ENCODE measurements at places on chromosomes 11 and 22.
A peak's percentile ranks its signal among the peaks of the same experiment; 100 is the strongest.

DNA sequence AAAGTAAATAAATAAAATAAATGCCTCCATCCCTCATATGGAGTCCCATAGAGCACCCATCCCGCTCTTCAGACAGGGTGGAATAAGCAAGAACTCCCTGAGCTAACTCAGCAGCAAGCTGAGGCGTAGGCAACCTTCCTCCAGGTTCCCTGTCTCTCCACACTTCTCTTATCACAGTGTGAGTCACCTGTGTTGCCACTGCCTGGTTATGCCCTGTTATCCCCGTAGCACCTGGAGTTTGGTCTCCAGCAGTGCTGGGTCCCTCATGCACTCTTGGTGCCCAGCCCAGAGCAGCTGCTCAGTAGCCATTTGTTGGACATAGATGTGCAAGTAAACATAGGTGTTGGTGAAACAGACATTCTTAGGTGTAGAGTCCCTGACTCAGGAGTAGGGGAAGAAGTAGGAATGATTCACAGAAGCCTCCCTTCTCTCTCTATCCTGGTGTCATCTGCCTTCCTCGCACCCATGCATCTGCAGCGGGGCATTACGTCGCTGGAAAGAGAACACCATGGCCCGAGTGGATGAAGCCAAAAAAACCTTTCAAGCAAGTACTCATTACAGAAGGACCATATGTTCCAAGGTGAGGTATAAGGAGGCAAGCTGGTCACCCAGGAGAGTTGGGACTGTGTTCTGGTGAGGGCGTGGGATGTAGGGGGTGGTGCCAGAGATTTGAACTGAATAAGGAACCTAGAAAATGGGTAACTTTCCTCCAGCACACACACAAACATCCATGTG lies 56.0 kb downstream of the PISD start:
- DNase-seq = no peak

DNA sequence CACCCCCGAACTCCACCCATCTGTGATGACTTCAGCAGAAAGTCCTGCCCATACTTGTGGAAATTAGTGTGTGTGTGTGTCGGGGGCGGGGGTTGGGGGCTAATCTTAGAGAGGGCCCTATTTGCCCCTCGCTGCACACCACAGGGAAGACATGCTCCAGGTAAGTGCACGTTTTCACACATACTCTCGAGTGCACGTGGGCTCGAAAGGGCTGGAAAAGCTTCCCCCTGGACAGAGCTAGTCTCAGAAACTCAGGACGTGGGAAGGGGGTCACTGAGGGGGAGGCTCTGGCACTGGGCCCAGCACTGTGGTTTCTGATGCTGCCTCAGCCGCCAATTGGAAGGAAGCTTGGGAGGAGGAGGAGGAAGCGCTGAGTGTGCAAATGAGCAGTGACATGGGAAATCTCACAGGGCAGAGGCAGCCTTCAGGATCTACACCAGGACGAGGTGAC lies 40.7 kb upstream of the CD82 start:
- no peak for DNase-seq

- DNase-seq = no peak
These were observed 4.3 kb downstream of the KIRREL3 start for GRCh38 chr11:126996036-126996804.

GRCh38 chr11:84414920-84415319 lies 1128.8 kb upstream of the CCDC90B start:
- DNase-seq = no peak

- DNase-seq = no peak
These were observed 26.6 kb upstream of the MYRF start for GRCh38 chr11:61725781-61726231.

GRCh38 chr11:65110354-65110861 lies 1.3 kb upstream of the TM7SF2 start:
- peak; percentile 81 for DNase-seq

GRCh38 chr11:103832762-103833161 lies 203.7 kb upstream of the DDI1 start:
- DNase-seq = no peak

GRCh38 chr11:26820739-26821138 lies 98.9 kb upstream of the SLC5A12 start:
- no peak for DNase-seq

GRCh38 chr11:2140411-2141400 lies 1.5 kb upstream of the IGF2 start:
- DNase-seq = peak; percentile 55

DNA sequence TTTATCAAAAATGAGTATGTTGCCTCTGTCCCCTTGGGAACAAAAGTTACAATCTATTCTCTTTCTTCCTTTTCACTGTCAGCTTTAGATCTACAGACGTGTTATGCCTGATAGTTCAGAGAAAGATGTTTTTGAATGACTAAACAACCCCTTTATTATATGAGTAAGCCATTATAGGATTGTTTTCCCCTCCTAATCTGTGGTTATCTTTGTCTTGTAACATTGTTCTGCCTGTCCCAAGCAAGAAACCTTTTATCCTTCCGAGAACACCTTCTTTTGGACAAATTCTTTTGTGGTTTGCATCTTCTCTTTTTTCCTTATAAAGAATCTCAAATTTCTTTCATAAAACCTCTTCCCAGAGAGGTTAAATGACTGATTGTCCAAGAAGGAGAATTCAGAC lies 208.4 kb downstream of the DDX10 start:
- no peak for DNase-seq

DNA sequence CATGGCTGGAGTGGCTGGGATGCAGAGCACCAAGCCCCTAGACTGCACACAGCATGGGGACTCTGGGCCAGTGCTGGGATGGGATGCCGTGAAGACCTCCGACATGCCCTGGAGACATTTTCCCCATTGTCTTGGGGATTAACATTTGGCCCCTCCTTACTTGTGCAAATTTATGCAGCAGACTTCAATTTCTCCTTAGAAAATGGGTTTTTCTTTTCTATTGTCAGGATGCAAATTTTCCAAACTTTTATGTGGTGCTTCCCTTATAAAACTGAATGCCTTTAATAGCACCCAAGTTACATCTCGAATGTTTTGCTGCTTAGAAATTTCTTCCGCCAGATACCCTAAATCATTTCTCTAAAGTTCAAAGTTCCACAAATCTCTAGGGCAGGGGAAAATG lies 29.2 kb downstream of the RSF1 start:
- DNase-seq = no peak

DNA sequence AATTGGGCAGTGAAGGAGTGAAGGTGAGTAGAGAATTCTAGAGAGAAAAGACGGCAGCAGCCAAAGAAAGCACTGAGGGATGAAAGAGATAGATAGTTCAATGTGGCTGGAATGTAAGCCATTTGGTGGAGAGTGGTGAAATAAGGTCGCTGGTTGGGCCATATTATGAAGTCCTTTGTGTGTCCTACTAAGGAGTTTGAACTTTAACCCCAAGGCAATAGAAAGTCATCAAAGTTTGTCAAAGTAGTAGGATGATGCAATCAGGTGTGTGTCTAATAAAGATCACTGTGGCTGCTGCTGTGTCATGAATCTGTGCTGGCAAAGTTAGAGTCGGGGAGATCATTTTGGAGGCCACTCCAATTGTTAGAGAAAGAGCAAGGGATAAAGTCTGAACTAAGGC lies 18.7 kb downstream of the RNF121 start:
- no peak for DNase-seq

DNA sequence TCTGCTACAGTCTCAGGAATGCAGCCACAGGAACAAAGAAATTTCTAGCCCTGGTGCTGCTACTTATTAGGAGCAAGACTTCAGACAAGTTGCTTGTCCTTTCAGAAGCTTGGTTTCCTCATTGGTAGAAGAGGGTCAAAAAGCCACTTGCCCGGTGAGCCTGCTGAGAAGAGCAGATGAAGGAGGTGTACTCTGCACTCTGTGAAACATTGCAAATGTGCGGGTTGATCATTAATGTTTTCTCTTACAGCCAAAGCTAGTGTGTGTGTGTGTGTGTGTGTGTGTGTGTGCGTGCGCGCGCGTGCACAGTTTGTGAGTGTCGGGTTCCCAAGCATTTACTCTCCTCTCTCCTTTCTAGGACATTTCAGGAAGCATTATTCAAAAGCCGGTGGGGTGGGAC lies 86.3 kb upstream of the NNMT start:
- no peak for DNase-seq

GRCh38 chr22:39466228-39467006 lies 9.6 kb downstream of the MGAT3 start:
- DNase-seq = no peak

DNA sequence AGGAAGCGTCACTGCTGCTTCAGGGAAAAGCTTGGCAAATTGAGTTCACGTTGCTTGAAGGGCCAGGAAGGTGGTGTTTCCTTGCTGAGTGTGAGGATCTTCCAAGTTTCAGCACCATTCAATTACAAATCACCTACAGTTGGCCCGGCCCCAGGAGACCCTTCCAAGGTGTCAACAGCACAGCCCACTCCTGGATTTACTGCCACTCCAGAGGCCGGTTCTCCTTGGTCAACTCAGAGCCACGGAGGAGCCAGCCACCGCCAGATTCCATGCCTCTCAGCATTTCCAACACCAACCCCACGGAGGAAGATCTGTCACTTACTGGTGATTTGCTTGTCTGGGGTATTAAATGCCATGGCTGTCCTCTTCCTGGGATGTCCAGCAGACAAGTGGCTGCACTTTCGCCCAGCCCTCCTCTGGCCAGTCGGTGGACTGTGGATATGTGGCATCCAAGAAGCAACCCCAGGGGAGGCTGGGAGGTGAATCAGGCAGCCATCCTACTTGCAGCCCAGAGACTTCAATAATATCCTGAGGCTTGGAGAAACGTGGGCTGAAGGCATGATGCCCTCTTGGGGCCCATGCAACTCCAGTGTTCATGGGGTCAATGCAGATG lies 74.1 kb upstream of the SHANK2 start:
- DNase-seq = no peak

- DNase-seq = no peak
These were observed 47.6 kb upstream of the NAV2 start for GRCh38 chr11:19664886-19665548.

DNA sequence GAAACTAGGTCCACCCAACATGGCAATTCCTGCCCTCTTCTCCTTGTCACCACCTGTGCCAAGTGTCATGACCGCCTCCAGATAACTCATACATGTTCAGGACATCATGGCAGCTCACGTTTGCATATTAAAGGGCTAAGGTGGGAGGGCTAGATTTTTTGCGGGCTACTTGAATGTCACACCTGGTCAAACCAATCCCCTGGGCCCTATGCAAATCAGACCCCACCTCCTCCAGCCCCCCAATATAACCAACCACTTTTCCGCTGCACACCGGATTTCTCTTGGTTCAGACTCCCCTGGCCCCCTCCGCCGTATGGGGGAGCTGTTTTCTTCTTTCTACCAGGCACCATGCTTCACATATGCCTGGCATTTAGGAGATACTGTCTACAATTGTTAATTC lies 12.6 kb downstream of the UPB1 start:
- no peak for DNase-seq

DNA sequence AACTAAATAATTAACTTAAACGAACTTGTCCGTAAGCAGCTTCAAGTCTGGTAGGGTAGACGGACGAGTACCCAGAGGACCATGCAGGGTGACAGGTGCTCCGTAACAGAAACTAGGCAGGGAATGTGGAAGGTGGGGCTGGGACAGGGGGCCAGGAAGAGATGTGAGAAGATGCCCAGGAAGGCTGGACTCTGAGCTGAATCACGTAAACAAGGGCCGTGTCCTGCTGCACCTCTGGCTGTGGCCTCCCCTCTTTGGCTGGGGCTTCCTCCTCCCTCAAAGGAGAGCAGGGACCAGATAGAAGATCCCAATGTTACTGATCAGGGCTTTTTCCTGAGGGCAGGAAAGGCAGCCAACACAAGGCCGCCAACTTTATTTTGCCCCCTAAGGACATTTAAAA lies 47.9 kb downstream of the PACSIN2 start:
- no peak for DNase-seq

DNA sequence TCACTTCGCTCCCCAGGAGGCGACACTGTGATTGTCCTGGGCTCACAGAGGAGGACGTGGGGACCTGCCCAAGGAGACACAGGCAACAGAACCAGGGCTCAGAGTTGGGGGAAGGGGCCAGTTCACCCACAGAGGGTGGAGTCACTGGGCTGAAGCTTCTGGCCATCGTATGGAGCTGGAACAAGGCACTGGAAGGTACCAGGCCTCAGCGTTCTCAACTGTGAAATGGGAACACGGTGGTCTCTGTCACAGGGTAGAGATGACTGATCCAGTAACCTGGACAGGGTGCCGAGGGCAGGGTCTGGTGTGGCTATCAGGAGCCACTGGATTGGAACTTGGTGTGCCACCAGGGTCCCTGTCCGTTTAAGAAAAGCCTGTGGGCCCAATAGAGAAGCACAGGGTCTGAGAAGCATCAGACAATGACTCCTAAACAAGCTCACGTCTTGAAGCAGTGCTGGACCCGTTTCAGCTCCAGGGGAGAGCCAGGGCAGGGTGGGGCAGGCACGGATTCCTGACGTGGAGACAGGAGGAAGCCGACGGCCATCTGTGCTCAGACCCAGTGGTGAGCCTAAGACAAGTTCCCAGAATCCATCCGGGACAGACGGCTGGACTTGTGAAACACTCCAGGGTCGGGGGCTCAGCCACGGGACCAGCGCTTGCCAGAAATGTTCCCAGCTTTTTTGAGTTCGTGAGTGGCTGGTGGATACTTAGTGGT lies 25.0 kb upstream of the KCNQ1OT1 start:
- DNase-seq = no peak

DNA sequence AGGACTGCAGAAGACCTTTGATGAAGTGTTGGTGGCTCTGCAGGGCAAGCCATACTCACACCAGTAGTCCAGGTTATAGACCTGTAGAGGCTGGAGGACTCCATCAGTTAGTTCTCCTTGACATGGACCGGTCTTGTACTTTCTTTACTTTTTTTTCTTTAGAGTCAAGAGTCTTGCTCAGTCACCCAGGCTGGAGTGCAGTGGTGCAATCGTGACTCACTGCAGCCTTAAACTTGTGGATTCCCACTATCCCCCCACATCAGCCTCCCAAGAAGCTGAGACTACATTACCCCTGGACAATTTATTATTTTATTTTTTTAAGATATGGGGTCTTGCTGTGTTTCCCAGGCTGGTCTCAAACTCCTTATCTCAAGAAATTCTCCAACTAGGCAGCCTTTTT lies 49.6 kb upstream of the E2F8 start:
- no peak for DNase-seq

GRCh38 chr22:19429950-19430889 lies 1.3 kb downstream of the HIRA start:
- peak; percentile 53 for DNase-seq

- peak; percentile 47 for DNase-seq
These were observed 718 bp downstream of the FADS2 start for GRCh38 chr11:61828629-61829407.

GRCh38 chr22:41140365-41140957 lies 48.1 kb downstream of the EP300 start:
- DNase-seq = no peak

GRCh38 chr11:69443138-69443967 lies 38.1 kb upstream of the LINC01488 start:
- peak; percentile 98 for DNase-seq

DNA sequence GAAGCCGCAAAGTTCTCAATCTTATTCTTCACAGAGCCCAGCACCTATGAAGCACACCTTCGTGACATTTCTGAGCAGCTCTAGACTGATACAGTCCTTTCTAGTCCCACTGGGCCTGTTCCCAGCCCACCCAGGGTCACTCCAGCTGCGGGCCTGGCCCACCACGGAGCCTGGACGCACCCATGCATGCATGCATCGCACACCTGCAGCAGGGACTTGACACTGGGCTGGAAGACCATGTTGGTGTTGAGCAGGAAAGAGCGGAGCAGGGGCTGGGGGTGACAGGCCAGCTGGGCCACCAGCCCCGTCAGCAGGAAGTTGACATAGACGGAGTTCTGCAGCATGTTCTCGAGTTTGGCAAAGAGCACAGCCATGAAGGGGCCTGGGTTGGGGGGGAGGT lies 9.2 kb downstream of the C11orf42 start:
- DNase-seq = no peak

- DNase-seq = no peak
These were observed 40.7 kb downstream of the SHANK2 start for GRCh38 chr11:71211631-71212030.

All from BE2C (cell line).